H1 (cell line): ENCODE measurements at places on chromosomes 7 and 10. TPM values are rescaled to one million over a fixed set of nuclear protein-coding genes. Genes with fewer than 3 reads are reported as not detected.

ITPRID1 gene
- total RNA-seq = 0.13 and 0.47 TPM in 2 replicates

DNAJC12 gene
- 2.9 and 4.2 TPM in 2 replicates for total RNA-seq

FANK1 gene
- total RNA-seq = 0.84 TPM in 1 of 2 replicates, not detected in the other

ZNF22 gene
- 42.5 and 45.2 TPM in 2 replicates for total RNA-seq

ABCB4 gene
- 0.57 and 0.60 TPM in 2 replicates for total RNA-seq

SCART1 gene
- 0.10 and 0.19 TPM in 2 replicates for total RNA-seq

ZPBP gene
- not detected in 2 replicates for total RNA-seq

GBF1 gene
- 24.4 and 25.5 TPM in 2 replicates for total RNA-seq

RNF32 gene
- total RNA-seq = 0.67 and 1.2 TPM in 2 replicates

CAV1 gene
- total RNA-seq = 21.8 and 22.8 TPM in 2 replicates

CALML5 gene
- total RNA-seq = 0.38 TPM in 1 of 2 replicates, not detected in the other

DNA sequence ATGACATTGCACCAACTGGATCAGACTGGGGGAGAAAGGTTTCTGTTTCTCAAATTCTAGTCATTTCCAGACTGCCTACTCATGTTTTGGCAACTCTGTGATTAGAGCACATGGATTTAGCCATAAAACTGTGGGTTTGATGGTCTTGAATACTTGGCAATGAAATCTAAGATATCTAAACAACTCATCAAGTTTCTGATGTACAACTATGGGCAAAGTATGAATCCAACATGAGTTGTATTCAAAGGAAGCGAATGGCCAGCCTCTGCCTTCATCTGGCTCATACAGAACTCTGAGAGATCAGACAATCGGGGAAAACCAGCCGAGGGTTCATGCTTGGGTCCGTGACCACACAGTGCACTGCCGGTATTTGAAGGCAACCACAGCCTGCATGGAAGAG is 144.3 kb downstream of the ADAM12 start:
- H3K4me3 ChIP-seq = no peak overlapping the region
- no peak for DNase-seq
- H3K27ac ChIP-seq = no peak overlapping the region
- peaks cover 3% of the 10 kb centered on the region; the same call in 1 of the 2 replicates for H3K4me1 ChIP-seq
- H3K27me3 ChIP-seq = no peaks in the 10 kb centered on the region
- H3K36me3 ChIP-seq = no peaks in the 10 kb centered on the region

DNA sequence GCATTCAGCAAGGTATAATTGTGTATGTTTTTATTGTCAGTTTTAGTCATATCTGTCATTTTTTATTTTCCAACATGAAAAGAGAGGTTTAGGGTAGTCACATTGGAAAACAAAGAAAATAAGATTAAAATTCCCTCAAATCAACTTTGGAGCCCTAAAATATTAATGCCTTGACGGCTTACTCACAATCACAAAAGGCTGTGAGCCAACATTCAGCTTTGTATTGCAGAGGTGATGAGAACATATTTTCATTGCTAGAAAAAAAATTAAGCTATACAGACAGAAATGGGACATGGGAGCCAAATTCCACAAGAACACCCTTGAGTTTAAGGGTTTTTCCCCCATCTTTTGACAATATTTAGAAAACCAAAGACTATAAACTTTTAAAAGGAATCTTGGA is 30.2 kb downstream of the CALD1 start:
- H3K36me3 ChIP-seq = no peaks in the 10 kb centered on the region
- DNase-seq = no peak
- H3K4me3 ChIP-seq = no peak overlapping the region
- H3K27ac ChIP-seq = no peak overlapping the region
- H3K27me3 ChIP-seq = no peaks in the 10 kb centered on the region

DNA sequence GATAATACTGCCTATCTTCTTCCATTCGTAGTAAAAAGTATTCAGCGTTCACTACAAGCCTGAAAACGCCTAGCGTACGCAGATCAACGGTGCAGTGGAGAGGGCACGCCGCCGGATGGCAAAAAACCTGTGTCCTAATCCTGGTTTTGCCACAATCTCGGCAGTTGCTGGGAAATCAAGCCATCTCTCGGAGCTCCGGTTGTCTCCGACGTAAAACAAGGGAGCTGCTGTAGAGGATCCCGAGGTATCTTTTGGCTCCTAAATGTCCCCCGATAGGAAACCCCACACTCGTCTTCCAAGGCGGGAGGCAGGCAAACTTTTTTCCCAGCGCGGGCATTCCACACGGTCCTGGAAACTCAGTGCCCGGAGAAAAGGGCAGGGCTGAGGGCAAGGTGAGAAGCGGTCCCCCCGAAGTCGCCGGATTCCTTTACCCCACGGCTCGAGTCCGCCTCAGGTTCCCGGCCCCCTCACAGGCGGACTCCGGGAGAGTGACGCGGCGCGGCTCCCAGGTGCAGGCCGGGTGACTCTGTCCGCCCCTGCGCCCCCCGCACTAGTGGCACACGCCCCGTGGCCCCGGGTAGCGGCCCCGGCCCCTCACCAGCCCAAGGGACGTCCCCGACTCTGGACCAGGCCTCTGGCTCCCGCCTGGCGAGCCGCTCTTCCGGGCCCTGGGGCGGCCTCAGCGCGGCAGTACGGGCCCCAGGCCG is 649 bp downstream of the IDE start:
- H3K4me1 ChIP-seq = peaks cover 8% of the 10 kb centered on the region; the same call in 1 of the 2 replicates
- H3K36me3 ChIP-seq = no peaks in the 10 kb centered on the region
- H3K4me3 ChIP-seq = peak overlapping the region; percentile 84
- no peaks in the 10 kb centered on the region for H3K27me3 ChIP-seq
- DNase-seq = peak; percentile 70
- H3K27ac ChIP-seq = peak overlapping the region; percentile 77; the same call in 1 of the 2 replicates

DNA sequence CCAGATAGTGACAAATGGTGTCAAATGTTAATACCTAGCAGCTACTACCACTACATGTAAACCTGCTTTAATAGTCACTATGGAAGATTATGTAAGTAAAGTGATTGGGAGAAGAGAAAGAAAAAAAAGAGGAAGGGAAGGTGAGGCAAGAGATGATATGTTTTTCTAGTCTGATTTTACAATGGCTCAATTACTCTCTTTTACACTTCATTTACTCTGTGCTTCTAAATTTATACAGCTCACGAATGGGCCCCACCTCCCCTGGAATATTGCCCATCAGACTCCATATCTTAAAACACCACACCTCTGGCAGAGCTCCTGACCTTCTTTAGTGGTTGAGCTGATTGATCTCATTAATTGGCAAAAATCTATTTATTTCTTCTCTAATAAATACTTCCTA is 28.0 kb upstream of the IKZF1 start:
- no peak overlapping the region for H3K4me3 ChIP-seq
- DNase-seq = no peak
- no peaks in the 10 kb centered on the region for H3K27me3 ChIP-seq
- H3K4me1 ChIP-seq = no peaks in the 10 kb centered on the region
- no peak overlapping the region for H3K27ac ChIP-seq

DNA sequence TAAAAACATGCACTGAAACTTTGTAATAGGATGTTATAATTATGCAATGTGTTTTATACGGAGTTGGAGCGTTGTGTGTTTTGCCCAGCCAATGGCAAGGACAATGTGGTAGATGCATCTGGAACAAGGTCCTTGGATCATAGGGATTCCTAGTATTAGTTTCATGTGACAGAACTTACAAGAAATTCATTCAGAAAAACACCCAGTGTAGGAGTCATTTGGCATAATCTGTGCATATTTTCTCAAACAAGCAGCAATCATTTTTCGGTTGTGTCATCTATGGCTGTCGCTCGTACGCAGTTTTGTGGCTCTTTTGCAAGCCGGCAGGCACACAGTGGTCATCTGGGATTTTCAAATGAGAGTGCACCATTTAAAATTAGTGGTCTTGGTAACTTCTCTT is 19.8 kb downstream of the CREB5 start:
- no peak overlapping the region for H3K27ac ChIP-seq
- DNase-seq = peak; percentile 8
- no peaks in the 10 kb centered on the region for H3K27me3 ChIP-seq
- no peaks in the 10 kb centered on the region for H3K4me1 ChIP-seq
- H3K4me3 ChIP-seq = no peak overlapping the region

- H3K4me1 ChIP-seq = no peaks in the 10 kb centered on the region
- no peaks in the 10 kb centered on the region for H3K36me3 ChIP-seq
- H3K27me3 ChIP-seq = no peaks in the 10 kb centered on the region
- no peak overlapping the region for H3K4me3 ChIP-seq
Measured at GRCh38 chr10:131816941-131817700, 83.7 kb upstream of the PPP2R2D start.

- no peaks in the 10 kb centered on the region for H3K36me3 ChIP-seq
- H3K27me3 ChIP-seq = no peaks in the 10 kb centered on the region
- H3K4me3 ChIP-seq = no peak overlapping the region
Measured at GRCh38 chr10:7610651-7611389, 55.9 kb downstream of the ITIH5 start.

GRCh38 chr7:88046839-88047573 is 113.0 kb downstream of the ADAM22 start:
- no peak overlapping the region for H3K4me3 ChIP-seq
- H3K36me3 ChIP-seq = no peaks in the 10 kb centered on the region
- no peak overlapping the region for H3K27ac ChIP-seq
- no peaks in the 10 kb centered on the region for H3K4me1 ChIP-seq
- DNase-seq = no peak
- no peaks in the 10 kb centered on the region for H3K27me3 ChIP-seq

DNA sequence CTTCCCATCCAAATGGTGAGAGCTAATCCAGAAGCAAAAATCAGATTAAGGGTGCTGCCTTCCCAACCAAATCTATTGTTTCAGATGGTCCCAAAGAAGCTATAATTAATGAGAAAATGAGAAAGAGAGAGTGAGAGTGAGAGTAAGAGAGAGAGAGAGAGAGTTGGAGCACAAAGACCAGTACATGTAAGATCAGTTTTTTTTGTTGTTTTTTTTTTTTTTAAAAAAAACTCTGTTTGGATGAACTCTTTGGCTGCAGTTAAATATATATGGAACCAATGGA is 305.6 kb downstream of the PTEN start:
- H3K4me1 ChIP-seq = no peaks in the 10 kb centered on the region
- no peak for DNase-seq
- no peaks in the 10 kb centered on the region for H3K27me3 ChIP-seq
- no peak overlapping the region for H3K4me3 ChIP-seq
- H3K36me3 ChIP-seq = no peaks in the 10 kb centered on the region

- no peak overlapping the region for H3K4me3 ChIP-seq
- H3K27ac ChIP-seq = no peak overlapping the region
- no peaks in the 10 kb centered on the region for H3K36me3 ChIP-seq
- H3K27me3 ChIP-seq = no peaks in the 10 kb centered on the region
- H3K4me1 ChIP-seq = peaks cover 2% of the 10 kb centered on the region
- no peak for DNase-seq
Measured at GRCh38 chr7:8068892-8069686, 100.5 kb downstream of the GLCCI1 start.

- H3K4me3 ChIP-seq = no peak overlapping the region
- DNase-seq = no peak
- no peaks in the 10 kb centered on the region for H3K27me3 ChIP-seq
- H3K4me1 ChIP-seq = no peaks in the 10 kb centered on the region; the same call in 1 of the 2 replicates
Measured at GRCh38 chr10:130751851-130752250, 559.7 kb downstream of the TCERG1L start.

- H3K4me3 ChIP-seq = no peak overlapping the region
- no peaks in the 10 kb centered on the region for H3K4me1 ChIP-seq
- H3K36me3 ChIP-seq = no peaks in the 10 kb centered on the region
- H3K27ac ChIP-seq = no peak overlapping the region
- DNase-seq = no peak
Measured at GRCh38 chr7:108409146-108409545, 47.1 kb downstream of the NRCAM start.

DNA sequence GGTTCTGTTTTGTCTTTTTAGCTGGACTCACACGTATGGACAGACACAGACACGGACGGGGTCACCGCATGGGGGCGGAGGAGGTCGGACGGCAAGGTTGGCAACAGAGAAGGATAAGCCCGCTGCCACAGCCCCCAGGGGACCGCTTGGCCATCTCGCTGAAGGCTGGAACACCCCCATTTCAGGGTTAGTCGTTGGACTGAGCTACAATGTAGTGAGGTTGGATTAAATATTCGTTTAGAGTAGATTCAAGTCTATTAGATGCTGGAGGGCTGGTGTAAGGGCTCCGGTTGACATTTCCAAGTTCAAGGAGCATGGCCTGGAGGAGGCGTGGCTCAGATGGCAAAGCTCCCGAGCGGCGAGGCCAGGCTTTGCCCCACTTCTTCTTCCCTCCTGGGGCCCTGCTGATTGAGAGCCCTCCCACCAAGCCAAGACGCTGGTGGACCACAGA is 35.2 kb downstream of the PPIF start:
- no peaks in the 10 kb centered on the region for H3K27me3 ChIP-seq
- no peaks in the 10 kb centered on the region for H3K36me3 ChIP-seq
- peaks cover 2% of the 10 kb centered on the region; the same call in 1 of the 2 replicates for H3K4me1 ChIP-seq
- H3K27ac ChIP-seq = no peak overlapping the region
- no peak overlapping the region for H3K4me3 ChIP-seq

DNA sequence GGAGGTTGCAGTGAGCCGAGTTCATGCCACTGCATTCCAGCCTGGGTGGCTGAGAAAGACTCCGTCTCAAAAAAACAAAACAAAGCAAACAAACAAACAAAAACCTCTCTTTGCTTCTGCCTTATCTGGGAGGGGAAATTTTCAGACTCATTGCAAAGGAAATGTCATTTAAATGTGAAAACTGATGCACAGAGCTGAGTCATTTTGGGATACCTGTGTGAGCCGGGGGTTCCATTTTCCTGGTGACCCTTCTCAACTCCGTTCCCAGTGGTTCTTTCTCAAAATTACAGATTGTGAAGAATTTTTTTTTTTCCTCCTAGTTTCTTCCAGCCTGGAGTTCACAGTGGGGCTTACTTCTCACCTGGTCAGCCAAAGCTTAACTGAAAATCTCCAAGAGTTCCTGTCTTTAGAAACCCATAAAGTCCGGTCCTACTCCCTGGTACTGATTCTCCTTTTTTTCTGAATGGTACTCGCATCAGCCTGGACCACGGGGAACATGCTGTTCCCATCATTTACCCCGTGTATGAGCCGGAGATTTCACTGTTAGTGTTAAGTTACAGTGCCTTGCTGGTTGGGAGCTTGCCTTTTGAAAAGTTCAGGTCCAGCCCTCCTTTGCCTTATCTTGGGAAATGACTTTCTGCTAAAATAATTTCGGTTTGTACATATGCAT is 56.9 kb downstream of the RBM20 start:
- no peak overlapping the region for H3K4me3 ChIP-seq
- no peak for DNase-seq
- no peaks in the 10 kb centered on the region for H3K4me1 ChIP-seq

GRCh38 chr7:27198871-27199801 is 755 bp downstream of the HOXA13 start:
- no peak overlapping the region for H3K27ac ChIP-seq
- H3K27me3 ChIP-seq = peaks cover 83% of the 10 kb centered on the region
- no peaks in the 10 kb centered on the region for H3K36me3 ChIP-seq
- peak; percentile 77 for DNase-seq
- H3K4me3 ChIP-seq = peak overlapping the region; percentile 5; the same call in 1 of the 2 replicates
